ENCODE measurements at places on chromosomes 6 and 20.

GRCh38 chr20:46903937-46904336 lies 9.3 kb downstream of the EYA2 start:
- DNase-seq: no peak

- DNase-seq: no peak
These were observed 42.0 kb downstream of the SOBP start for GRCh38 chr6:107531868-107532267.

DNA sequence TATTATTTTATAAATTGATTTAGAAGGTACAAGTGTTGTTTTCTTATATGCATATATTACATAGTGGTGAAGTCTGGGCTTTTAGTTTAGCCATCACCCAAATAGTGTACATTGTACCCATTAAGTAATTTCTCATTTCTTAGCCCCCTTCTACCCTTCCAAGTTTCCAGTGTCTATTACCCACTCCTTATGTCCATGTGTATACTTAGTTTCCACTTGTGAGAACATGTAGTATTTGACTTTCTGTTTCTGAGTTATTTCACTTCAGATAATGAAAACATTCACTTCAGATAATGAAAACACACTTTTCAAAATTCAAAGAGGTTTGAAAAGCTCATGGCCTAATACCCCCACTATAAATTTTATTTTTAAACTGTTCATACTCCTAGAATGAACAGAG lies 14.5 kb downstream of the DEFB125 start:
- no peak for DNase-seq

- DNase-seq: no peak
These were observed 54.7 kb upstream of the CDKAL1 start for GRCh38 chr6:20479526-20479925.

GRCh38 chr20:34337544-34337943 lies 25.5 kb upstream of the ITCH start:
- no peak for DNase-seq

DNA sequence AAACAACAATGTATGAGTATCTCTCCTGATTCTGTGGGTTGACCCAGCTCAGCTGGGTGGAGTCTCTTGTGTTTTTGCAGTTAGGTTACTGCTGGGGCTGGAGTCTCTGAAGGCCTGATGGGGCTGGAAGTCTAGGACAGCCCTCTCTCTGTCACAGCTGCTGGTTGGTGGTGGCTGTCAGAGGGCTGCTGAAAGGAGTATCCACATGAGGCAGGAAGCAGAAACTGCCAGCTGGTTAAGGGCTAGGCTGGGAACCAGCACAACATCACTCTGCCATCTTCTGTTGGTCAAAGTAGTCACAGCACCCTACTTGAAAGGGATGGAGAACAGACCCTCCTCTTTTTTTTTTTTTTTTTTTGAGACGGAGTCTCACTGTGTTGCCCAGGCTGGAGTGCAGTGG lies 10.0 kb upstream of the PACSIN1 start:
- DNase-seq: no peak

- no peak for DNase-seq
These were observed 65.2 kb downstream of the PDE10A start for GRCh38 chr6:165597821-165598220.

- DNase-seq: no peak
These were observed 13.1 kb upstream of the PBOV1 start for GRCh38 chr6:138231381-138231886.

- no peak for DNase-seq
These were observed 35.3 kb downstream of the RALGAPA2 start for GRCh38 chr20:20677186-20677585.

DNA sequence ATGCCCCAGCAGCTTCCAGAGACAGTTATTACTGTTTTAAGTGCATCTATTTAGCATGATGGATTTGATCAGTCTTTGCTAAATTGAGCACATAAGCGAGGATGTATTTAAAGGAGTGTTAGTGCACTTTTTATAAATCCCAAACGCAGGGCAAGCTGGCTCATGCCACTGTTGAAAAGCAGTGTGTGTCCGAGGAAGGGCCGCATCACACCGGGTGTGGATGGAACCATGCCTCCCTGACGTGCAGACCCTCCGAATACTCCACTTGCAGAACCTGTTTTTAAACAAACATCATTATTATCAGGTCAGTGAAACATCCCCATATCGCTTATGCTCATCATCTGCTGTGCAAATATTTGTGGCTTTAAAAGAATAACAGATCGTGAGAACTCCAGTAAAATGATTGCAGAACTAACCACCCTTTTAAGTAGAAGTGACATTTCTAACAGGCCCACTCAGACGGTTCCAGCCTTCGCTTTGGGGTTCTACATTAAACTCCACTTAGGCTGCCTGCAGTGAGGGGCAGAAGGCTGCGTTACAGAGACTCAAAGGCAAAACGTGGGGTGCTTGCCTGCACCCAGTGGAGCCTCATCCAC lies 190.1 kb downstream of the CDH4 start:
- DNase-seq: peak; percentile 33

DNA sequence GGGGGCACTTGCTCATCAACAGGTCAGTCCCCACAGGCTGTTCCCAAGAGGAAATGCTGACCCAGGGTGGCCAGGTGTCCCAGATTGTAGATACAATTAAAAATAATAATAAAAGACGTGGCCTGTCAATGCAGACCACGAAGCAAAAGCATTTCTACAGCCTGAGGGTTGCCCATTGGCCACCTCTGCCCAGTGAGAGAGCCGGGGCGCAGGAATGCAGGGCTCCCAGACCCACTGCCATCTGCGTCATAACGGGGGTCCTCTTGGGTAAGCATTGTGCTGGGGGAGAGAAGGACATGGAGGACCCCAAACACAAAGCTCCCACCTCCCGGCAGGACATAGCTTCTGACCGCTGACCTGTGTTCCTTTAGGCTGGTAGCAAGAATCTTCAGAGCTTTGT lies 22.9 kb upstream of the AFDN start:
- no peak for DNase-seq

- no peak for DNase-seq
These were observed 21.7 kb upstream of the IL17A start for GRCh38 chr6:52164319-52165094.

- peak; percentile 65 for DNase-seq
These were observed 96.4 kb downstream of the TULP4 start for GRCh38 chr6:158408552-158409130.

DNA sequence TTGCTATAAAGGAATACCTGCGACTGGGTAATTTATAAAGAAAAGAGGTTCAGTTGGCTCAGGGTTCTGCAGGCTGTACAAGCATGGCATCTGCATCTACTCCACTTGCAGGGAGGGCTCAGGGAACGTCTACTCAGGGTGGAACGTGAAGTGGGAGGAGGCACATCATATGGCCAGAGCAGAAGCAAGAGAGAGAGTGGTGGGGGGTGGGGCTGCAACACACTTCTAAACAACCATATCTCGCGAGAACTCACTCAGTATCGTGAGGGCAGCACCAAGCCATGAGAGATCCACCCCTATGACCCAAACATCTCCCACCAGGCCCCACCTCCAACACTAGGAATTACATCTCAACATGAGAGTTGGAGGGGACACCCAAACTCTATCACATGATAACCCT lies 109.8 kb upstream of the SCAF8 start:
- DNase-seq: no peak

DNA sequence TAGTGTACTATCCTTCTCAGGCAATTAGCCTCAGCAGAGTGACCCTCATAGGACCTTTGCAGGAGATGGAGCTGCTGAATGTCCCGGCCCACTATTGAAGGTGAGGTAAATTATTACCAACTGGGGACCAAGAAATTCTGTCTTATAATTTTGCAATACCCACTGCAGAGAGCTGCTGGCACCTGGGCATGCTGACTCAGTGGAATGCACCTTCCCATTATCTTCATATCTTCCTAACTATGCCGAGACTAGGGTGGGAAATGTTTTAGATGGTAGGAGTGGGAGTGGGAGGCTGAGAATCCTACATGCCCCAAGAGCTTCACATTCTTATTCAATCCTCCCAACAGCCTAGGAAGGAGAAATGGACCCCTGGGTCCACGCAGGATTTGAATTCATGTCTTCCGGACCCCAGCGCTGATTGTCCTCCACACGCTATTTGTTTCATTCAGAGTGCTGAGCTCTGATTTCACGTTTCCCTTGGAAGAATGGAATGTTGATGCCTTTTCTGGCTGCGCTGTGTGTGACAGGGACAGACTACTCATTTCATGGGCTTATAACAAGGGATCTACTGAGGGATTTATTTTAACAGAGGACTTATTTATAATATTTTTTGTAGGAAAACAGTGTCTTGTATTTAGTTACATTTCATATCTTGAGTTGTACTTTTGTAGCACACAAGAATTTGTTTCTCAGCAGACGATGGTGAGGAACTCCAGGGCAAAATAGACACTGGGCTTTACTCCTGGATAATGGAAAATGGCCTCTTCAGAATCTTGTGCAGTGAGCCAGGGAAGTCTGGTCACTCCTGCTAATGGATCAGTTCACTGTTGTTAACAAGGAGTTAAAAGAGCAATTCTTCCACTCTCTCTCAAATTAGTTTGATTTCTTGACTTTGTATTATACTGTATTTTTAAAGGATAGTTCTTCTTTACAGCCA lies 66.4 kb downstream of the FYN start:
- DNase-seq: peak; percentile 59

GRCh38 chr20:33857722-33858563 lies 46.8 kb downstream of the CHMP4B start:
- no peak for DNase-seq

- no peak for DNase-seq
These were observed 297.2 kb downstream of the CDH26 start for GRCh38 chr20:60255415-60255814.

GRCh38 chr6:109498936-109499335 lies 15.9 kb upstream of the ZBTB24 start:
- no peak for DNase-seq

DNA sequence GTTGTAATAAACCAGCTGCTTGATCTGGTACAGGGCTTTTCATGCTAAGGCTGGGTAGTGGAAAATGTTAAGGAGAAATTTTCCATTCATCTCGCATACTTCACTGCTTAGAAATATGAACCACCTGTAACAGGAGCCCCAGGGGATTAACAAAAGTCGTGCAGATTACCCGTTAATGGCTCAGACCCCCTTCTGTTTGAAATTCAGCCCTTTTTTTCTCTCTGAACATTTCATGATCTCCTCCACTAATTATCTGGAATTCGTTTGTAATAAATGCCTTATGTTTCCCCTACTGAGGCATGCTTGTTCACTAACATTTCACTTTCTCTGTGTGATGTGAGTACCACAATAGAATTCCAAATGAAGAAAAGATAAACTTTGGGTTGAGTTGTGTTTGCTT lies 336.4 kb upstream of the HSF2 start:
- no peak for DNase-seq

DNA sequence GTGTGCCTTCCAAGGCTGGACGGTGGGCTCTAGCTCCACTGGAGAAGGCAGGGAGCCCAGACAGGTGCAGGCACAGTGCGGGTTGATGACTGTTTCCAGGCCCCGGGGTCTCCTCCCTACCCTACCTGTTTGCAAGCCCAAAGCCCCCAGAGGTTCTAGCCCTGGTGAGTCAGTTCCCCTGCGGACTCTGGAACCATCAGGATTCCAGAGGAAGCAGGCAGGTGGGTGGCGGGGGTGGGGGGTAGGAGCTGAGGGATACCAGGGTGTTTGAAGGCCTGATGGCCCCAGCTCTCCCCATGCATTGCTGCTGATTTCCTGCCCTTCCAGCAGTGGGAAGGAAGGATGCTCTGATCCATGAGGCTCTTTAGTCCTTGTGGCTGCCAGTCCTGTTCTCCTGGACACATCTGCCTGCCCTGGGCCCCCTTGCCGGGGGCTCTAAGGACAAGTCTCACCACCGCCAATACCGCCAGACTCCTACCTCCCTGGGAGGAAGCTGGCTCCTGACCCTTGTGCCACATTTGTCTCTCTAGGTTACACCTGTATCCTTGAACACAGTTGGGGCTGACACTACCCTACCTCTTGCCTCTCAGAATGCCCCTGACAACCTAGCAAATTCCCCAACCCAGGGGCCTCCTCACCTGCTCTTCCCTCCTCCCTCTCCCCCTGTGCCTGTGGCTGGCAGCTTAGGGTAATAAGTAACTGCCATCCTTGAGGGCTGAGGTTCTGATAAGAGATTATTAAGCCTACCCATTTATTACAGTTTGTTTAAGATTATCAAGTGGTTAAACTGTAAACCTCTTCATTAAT lies 21.7 kb downstream of the KCNK5 start:
- no peak for DNase-seq

GRCh38 chr20:33391722-33392415 lies 9.4 kb downstream of the CDK5RAP1 start:
- DNase-seq: no peak

DNA sequence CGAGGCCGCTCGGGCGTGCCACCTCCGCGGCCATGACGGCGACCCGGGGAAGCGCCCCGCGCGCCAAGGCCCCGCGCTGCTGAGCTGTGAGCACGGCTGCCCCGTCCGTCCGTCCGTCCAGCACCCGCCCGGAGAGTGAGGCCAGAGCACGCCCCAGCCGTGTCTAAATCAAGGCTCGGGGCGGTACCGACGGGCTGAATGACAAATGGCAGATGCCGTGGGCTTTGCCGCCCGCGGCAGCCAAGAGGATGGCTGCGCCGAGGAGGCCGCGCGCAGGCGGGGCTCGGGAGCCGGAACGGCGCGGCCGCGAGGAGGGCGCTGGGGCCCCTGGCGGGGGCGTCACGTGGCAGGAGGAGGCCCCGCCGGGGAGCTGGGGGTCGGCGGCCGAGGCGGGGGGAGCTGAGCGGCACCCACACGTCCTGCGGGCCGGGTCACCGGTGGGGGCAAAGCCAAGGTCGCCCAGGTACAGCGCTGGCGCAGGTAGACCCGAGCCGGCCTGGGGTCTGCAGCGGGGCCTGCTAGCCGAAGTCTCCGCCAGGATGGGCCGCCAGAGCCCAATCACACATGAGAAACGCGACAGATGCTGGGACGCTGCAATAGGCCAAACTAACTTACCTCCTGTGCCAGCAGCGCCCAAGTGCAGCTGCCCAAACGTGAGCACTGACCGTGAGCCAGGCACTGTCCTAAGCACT lies at the start of gene PLAGL1:
PLAGL1 (minus strand) TSS at position 140 of the 692 bp plus-strand sequence. CDS start 60,123 bp downstream, outside the sequence.
- DNase-seq: peak; percentile 68

GRCh38 chr6:49739423-49739822 lies 4.8 kb downstream of the CRISP3 start:
- DNase-seq: no peak

DNA sequence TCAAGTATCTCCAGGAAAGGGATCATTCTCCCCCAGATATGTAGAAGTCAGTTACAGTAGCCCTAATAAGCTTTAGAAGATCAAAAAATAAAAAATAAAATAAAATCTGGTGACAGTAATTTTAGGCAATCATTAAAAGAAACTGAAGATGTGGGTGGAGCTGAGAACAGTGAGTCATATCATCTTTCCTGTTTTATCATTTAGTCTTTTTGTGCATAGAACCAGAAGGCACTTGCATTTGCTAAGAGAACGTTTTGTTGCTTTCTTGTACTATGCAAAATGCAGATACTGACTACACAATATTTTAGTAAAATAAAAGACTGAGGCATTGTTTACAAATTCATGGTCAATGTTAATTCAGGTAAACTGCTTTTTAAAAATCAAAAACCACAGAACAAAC lies 497.4 kb upstream of the EPHA7 start:
- DNase-seq: no peak

Data from amniotic epithelial cell (primary cell).